ENCODE measurements at places on chromosomes 3 and 15.

DNA sequence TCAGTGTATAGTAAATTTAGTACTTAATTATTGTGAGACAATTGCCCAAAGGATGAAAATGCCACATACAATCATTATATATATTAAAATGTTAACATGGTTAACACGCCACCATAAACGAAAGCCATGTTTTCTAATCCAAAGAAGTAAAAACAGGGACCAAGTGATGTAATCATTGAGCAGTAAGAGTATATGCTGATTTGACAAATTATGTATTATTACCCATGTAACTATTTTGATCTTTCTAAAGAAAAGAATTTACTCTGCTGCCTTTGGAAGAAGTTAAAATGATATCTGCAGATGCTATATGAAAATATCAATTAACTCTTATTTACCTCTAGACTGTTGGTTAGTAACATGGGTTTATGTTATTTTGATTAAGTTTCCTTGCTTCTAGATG is 150.2 kb downstream of the NAALADL2 start:
- no peak for DNase-seq

- no peak for DNase-seq
These were observed 10.1 kb downstream of the LYSMD2 start for GRCh38 chr15:51727141-51727897.

- DNase-seq: no peak
These were observed 77.8 kb downstream of the VGLL3 start for GRCh38 chr3:86913160-86913559.

DNA sequence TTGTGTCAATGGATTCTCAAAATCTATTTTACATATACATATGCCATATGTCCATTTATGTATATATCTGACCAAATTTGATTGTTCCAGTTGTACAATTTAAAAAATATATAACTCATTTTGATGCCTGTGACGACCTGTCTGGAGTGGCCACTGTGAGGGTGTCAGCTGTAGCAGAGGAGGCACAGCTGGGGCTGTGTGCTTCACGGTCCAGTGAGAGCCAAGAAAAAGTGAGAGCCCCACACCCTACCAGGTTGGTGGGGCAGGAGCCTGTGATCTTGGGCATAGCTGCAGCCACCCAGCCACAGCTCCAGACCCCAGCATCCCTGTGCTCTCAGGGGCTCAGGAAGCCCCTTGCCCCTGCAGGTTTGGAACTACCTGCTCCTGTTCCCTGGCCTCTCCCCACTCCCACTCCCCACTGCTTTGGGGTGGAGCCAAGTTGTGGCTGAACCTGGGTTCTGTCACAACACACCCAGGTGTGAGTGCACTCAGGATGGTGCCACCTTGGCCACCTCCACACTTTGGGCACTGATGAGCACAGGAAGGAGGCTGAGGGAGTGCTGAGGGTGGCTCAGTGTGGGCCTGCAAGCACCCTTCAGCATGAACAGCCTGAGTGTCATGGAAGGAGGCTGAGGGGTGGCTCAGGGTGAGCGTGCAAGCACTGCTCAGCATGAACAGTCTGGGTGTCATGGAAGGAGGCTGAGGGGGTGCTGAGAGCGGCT is 161.1 kb upstream of the ROBO1 start:
- DNase-seq: no peak

DNA sequence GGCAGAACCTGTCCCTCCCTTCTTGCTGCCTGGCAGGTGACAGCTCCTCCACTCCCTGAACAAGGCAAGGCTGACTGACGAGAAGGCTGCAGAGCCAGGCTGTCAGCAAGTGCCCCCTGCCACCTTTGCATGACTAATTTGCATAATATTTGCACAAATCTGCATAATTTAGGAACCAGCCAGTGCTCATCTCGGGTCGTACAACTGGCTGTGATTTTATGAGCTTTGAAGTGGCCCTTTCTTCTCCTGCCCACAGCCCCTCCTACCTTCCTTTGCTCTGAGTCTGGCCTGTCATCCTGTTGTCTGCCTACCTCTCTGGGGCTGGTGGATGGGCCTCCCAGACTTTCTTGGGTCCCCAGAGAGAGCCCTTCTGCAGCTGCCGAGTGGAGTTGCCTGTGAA is 58.9 kb downstream of the LINGO1 start:
- DNase-seq: no peak

DNA sequence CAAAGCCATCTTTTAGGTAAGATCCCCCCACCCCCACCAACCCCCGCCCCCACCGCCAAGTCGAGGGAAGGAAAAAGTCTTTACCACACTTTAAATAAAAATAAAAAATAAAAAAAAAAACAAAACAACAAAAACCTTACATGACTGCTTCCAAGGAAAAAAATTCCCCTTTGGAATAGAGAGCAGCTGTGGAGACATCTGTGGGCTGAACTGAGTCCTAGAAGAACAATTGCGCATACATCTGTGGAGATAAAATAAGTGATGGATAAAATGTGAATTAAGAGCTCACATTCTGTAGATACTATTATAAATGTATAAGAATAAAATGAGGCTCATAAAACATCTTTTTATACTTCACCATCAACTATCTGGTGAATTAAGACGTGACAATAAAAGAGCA is 601.7 kb upstream of the AGTR1 start:
- DNase-seq: no peak

- DNase-seq: no peak
These were observed 890.9 kb downstream of the GBE1 start for GRCh38 chr3:80870476-80871041.

- no peak for DNase-seq
These were observed 4.5 kb upstream of the SSUH2 start for GRCh38 chr3:8648909-8649741.

DNA sequence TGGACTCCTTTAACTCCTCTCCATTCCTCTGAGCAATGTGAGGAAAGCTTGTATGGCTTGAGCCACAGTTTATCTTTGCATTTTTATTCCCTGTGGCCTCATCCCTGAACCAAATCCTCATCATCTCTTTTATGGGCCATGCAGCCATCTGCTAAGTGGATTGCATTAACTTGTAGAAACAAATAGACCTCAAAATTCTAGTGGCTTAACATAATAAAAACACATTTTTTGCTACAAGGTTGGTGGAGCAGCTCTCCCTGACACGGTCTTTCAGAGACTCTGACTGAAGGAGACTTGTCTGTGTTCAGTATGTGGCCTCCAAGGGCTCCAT is 135.3 kb downstream of the RPL22L1 start:
- no peak for DNase-seq

DNA sequence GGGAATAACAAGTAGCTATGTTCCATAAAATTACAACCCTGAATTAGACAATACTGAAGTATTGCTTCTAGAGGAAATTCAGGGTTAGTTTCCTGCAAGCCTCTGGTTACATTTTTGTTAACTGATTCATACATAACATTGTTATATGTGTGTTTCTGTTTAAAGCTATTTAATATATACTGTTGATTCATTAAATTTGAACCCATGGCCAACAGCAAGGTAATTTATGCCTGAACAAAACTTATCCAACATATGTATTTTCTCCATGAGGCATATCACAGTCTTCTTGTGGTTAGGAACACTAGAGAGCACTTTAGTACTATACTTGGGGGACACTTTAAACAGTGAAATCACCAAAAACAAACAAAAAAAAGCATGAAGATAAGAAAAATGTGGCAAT is 47.7 kb upstream of the PTX3 start:
- no peak for DNase-seq

GRCh38 chr15:44194323-44195150 is 534 bp downstream of the FRMD5 start:
- DNase-seq: no peak

GRCh38 chr3:109939817-109940216 is 602.5 kb upstream of the DPPA4 start:
- no peak for DNase-seq

DNA sequence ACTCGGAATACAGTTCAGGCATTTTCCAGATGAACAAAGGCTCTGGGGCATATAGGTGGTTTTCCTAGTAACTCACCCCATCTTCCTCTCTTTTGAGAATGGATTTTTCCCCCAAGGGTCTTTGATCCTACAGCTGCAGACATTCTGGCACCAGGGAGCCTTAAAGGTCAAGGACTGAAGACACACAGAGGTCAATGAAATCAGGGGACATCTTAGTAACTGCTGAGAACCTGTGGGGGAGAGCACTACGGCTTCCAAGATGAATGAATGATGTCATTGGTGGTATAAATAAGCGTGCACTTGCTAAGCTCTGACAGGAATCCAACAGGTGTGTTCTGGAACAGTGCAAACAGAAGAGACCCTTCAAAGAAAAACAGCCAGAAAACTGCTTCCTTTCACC is 36.3 kb downstream of the TMEM212 start:
- no peak for DNase-seq

GRCh38 chr15:27468151-27468591 is 497.2 kb downstream of the GABRG3 start:
- DNase-seq: no peak

- no peak for DNase-seq
These were observed 5.7 kb upstream of the GNB5 start for GRCh38 chr15:52196891-52197290.

GRCh38 chr15:98123297-98123696 is 162.8 kb downstream of the ARRDC4 start:
- no peak for DNase-seq

- DNase-seq: no peak
These were observed at the start of gene MEGF11 for GRCh38 chr15:66253418-66254088. TSS of gene MEGF11 (minus strand) at chr15:66253750. CDS start at chr15:66128403, 125,347 bp downstream.

DNA sequence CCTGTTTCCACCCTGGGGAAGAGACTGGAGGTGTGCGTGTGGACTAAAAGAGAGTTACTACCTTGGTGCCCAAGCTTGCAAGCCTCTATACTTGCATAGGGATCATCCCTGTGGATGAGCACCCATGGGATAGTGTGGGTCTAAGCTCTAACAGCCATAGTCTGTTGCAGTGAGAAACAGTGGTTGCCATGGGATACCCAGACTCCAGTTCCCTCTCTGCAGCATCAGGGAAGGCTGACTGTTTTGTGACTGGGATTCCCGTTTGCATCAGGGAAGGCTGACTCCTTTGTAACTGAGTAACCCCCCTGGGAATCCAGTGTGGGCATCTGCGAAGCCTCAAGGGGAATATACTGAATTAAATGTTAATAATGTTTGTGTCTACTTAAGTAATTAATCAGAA is 196.1 kb downstream of the ZNF621 start:
- DNase-seq: no peak

- DNase-seq: no peak
These were observed 12.5 kb downstream of the DNAH1 start for GRCh38 chr3:52328536-52329080.

DNA sequence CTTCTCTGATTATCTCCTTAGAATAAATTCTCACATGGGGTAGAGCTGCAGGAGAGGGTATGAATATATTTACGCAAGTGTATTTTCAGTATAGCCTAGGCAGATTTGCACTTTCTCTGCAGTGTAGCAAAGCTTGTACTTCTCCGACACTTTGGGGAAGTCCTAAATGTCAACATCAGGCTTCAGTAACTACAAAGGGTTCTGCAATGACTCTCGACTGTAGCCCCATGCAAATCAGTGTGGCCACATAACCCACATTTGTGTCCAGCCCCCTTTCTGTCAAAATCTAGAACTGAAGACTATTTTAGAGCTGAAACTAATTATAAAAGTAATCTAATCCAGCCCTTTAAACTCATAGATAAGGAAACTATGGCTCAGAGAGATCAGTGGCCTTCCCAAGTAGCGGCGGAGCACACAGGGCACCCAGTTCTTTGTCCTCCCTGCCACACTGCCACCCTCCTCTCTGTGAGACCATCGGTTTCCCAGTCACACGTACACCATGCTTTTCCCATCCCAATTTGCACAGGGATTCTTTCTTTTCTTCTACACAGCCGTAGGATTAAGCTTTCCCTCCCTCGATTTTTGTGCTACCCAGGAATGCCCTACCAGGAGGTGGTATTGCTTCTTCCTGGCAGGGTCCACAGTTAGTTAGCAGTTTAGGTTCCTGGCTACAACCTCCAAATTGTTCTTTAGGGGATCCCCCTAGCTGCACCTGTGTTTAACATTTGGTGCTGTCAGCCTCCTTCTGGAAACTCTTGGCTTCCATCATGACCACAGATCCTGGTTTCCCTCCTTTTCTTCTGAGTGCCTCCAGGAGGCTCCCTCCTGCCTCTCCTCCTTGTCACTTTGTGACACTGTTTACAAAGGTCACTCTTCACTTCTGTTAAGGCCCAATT is 22.9 kb downstream of the MRAS start:
- DNase-seq: no peak

DNA sequence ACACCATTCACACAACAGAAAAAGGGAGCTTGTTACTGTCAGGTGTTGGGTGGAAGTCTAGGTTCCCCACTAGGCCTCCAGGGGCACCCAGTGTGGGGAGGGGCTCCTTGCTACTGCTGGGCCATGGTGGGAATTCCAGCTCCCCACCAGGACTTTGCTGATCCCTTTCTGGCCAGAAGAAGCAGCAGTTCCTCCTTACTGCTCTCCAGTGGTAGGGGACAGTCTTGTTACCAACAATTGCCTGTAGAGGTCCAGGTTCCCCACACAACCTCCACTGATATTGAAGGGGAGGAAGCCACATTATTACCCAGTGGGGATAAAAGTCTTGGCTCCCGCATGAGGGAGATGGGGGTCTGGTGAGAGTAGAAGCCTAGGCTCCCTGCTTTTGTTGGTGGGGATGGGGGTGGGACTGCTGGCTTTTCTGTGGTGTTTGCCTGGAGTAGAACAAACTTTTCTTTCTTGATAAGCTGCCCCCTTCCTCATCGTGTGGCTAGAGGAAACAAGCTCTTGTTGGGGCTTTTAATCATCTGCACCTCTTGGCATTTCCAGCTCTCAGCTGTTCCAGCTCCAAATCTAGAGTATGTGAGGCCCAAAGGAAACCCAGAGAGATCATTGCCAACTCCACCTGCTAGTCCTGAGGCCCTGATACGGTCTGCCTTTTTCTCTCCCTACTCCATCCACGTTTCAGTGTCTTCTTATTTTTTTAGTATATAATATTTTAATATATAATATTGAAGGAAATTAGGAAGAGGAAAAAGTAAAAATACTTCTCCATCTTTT is 824.2 kb downstream of the AGBL1 start:
- no peak for DNase-seq

- DNase-seq: no peak
These were observed 162.8 kb upstream of the ZNF385D start for GRCh38 chr3:21913791-21914190.
